ENCODE measurements at places on chromosomes 11 and 22.

GRCh38 chr11:19953909-19954308, 206.4 kb downstream of the DBX1 start:
- DNase-seq: no peak

GRCh38 chr11:83554876-83555275, 268.7 kb upstream of the CCDC90B start:
- DNase-seq: no peak

- no peak for DNase-seq
Observed at GRCh38 chr11:57974132-57974531, 49.5 kb upstream of the OR9Q1 start.

DNA sequence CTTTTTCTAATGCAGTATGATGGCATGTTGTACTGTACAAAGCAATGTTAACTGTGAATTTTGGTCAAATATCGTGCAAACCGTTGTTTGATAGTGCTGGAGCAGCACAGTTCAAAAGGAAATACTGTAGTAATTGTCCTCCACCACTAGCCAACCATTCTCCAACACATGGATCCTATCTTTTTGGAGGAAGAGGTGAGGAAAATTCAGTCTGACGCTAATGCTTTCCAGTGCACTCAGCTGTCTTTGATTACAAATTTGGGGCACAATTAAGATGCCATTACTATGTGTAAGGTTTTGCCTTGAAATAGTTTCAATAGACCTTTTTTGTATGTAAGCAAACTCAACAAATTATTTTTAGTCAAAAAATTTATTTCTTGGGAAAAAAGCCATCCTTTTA, 240.5 kb upstream of the CCDC179 start:
- DNase-seq: no peak

DNA sequence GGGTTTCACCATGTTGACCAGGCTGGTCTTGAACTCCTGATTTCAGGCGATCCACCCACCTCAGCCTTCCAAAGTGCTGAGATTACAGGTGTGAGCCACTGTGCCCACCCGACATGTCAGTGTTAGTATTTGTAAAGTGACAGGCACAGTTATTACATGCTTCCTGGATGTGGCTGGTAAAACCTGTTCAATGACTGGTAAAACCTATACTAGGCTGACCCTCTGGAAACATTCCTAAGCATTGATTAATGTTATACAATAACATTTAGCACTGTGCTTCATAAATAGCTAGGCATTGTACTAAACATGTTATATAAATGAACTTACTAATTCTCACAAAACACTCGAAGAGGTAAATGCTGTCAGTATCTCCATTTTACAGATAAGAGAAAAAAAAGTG, 20.9 kb upstream of the JHY start:
- DNase-seq: no peak

- DNase-seq: no peak
Observed at GRCh38 chr11:102266099-102266498, 51.2 kb upstream of the BIRC3 start.

DNA sequence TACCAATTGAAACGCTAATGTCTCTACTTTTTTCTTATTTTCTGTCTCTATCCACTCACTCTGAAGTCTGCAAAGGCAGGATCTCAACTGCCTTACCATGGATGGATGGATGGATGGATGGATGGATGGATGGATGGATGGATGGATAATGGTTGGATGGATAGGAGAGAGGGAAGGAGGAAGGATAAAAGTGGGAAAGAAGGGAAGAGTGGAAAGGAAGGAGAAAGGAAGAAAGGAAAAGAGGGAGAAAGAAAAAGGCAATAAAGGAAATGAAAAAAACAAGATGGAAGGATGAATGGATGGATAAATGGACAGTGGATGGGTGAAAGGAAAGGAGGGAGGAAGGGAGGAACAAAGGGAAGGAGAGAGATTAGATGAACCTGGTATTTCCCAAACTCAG, 506.0 kb downstream of the MN1 start:
- DNase-seq: no peak

All from anterior cingulate cortex (tissue), 58 donors.